ENCODE measurements at places on chromosomes 7 and 10.
A peak's percentile ranks its signal among the peaks of the same experiment; 100 is the strongest.

GRCh38 chr7:130208516-130208915 lies 856 bp downstream of the SSMEM1 start:
- no peak for DNase-seq

GRCh38 chr7:139358541-139359365 lies 941 bp upstream of the LUC7L2 start:
- DNase-seq: peak; percentile 72

DNA sequence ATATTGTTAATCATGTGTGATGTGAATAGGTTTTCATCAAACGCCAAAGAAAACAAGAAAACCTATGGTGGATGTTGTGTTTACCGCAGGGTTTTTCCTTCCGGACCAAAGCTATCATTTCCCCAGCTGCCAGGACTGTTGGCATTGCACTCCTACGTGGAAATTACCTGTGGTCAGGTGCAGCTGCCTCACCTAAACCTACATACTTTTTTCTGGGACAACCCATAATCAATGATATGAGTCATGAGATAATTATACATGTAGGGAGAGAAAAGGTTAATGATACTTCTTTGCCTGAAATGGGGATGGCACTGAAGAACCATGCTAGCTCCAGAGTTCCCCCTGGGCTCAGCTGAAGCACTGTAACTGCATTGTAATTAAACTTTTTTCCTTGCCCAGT lies 223.6 kb upstream of the SEMA3E start:
- DNase-seq: no peak

GRCh38 chr10:122446668-122447423 lies 7.6 kb upstream of the ARMS2 start:
- DNase-seq: peak; percentile 20

DNA sequence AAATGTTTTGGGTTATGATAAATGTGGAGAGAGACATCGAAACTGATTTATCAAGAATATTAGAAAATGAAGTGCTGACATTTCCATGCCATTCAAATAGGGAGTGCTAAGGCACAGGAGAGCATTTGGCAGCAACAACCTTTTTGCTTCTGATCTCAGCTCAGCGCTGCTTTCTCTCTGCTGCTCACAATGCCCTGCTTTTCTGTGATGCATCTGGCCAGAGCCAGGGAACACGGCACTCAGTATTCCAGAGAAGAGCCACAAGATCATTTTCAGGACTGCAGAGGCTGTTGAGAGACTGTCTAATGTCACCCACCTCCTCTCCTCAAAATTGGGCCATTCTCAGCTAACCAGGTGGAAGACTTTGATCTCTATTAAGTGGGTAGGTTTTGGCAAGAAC lies 28.1 kb downstream of the INSYN2A start:
- DNase-seq: no peak

DNA sequence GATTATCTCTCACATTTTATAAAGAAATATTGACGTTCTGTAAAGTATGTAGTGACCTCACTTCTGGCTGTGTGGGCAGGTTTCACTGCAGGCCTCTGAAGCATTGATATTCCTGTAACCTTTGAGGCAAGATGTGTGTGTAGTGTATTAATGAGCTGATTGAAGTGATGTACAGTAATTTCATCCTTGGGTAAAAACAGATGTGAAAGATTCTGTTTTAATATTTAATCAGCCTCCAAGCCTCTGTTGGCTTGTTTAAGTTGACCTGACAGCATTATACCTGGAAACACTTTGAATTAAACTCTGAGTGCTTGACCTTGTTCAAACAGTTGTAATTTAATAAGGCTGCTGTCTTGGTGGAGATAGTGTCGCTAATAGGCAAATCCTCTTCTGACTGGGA lies 74.9 kb downstream of the KAT6B start:
- DNase-seq: no peak

- no peak for DNase-seq
These were observed 93.7 kb downstream of the DGKI start for GRCh38 chr7:137753067-137753466.

DNA sequence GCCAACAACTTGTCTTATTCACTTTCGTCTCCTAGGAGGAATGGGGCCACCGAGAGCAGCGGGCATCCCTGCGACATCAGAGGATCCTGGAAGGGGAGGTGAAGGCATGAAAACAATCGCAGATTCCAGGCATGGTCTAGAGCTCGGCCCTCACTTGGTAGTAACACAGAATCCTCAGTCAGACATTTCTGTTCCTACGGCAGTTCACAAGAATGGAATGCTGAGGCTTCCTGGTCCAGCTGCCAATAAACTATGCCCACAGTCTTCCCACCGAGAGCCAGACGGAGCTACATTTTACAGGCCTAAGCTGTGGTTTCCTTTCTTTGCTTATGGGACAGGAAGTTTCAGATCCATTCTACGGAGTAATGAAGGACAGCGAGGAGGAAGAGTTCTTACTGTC lies 75.8 kb downstream of the OR13A1 start:
- no peak for DNase-seq

- DNase-seq: no peak
These were observed 18.9 kb downstream of the OPTN start for GRCh38 chr10:13118784-13119410.

DNA sequence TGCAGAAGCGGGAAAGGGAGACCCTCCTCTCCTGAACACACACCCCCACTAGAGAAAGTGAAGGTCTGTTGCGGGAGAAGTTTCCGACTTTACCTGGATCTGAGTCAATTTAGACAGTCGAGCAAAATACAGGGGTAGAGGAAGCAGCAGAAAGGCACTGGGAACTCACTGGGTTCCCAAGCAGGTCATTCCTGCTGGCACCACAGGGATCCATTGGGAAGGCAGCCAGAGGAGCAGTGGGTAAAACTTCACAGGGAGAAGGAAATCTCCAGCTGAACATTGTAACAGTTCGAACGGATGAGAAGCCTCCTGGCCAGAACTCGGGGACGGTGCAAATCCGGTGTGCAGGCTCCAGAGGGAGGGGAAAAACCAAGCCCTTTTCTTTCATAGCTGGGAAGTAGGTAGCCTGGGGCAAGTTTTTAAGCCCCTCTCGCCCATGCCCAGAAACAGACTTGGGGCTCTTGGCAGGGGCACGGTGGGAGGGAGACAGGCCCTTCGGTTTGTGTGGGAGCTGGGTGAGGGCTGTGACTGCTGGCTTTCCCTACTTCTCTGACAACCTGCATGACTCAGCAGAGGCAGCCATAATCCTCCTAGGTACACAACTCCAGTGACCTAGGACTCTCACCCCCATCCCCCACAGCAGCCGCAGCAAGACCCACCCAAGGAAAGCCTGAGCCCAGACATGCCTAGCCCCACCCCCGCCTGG lies 51.9 kb downstream of the DDC start:
- no peak for DNase-seq

GRCh38 chr7:41930538-41931262 lies 227.8 kb upstream of the INHBA start:
- peak; percentile 25 for DNase-seq

DNA sequence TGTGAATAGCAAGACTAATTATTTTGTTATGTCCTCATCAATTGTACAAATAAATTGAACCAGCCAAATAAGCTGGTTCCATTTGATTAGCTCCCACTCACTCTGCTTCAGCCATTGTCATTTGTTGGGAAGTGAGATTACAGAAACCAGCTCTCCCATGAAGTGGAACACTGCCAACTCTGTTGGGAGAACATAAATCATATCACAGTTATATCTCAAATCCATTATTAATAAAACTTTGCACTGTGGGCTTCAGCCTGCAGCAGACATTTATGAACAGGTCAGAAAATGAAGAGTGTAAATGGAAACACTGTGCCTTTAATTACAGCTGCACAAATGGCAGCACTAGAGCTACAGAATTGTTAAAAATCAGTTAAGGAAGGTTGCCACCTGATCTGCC lies 46.7 kb upstream of the TEX47 start:
- DNase-seq: no peak

DNA sequence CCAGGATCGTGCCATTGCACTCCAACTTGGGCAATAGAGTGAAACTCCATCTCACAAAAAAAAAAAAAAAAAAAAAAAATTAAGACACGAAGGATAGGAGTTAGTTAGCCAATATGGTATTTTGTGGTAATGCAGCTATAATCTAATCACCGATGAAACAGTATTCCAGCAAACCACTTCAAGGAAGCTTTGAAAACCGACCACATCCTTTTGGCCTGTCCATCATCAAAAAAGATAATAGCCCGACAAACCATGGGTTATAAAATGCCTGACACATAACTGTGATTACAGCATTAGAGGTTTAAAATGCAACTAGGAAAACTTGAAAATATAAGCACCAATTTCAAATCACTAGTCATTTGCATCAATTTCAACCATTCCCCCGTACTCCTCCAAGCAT lies 728.6 kb upstream of the C7orf33 start:
- no peak for DNase-seq

DNA sequence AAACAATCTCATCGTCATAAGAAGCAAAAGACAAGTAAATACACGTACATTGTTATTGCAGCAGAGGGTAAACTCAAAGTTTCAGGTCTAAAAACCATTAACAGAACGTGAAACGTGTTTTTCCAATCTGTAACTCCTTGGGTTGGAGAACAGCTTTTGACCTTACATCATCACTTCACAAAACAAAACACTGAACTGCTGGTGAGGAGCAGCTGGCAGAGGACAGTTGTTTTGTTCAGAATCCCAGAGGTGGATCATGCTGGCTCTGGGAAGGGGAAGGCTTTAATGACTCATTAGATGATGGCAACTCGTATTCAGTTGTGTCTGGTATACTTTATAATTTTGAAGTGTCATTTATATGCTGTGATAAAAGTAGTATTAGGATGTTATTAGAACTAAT lies 923.0 kb upstream of the CELF2 start:
- no peak for DNase-seq

GRCh38 chr7:81616951-81617350 lies 152.9 kb downstream of the HGF start:
- DNase-seq: no peak

DNA sequence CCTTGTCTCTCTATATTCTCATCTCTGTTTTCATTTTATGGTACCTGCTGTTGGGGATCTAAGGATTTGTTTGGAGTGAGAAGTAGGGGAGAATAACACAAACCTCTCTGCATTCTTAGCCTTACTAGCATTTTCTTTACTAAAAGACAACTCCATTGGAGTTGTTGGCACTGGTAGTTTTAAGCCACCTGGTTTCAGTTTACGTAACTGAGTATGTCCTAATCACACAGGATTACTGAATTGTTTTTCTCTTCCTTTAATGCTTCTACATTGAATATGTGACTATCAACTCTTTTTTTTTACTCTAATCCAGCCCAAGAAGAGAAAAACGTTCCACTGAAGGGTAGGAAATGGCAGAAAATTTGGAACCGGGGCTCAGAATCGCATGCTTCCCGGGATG lies 30.0 kb upstream of the TRIL start:
- DNase-seq: no peak

DNA sequence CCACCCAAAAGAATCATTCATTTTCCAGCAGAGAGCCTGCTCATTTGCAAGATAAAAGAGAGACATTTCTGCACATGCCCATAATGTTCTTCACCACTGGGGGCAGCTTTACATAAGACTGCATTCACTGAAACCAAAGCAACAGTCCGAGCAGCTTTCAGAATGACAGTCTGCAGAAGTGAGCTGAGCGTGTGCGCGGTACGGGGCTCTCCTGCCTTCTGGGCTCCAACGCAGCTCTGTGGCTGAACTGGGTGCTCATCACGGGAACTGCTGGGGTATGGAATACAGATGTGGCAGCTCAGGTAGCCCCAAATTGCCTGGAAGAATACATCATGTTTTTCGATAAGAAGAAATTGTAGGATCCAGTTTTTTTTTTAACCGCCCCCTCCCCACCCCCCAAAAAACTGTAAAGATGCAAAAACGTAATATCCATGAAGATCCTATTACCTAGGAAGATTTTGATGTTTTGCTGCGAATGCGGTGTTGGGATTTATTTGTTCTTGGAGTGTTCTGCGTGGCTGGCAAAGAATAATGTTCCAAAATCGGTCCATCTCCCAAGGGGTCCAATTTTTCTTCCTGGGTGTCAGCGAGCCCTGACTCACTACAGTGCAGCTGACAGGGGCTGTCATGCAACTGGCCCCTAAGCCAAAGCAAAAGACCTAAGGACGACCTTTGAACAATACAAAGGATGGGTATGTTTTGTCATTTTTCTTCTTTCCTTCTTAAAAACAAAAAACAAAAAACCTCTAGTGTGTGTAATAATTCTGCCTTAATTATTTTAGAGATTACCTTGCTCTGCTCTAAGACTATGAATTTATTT lies at the start of gene LRRTM3:
Gene LRRTM3 (plus strand): TSS at position 141 of the 820 bp plus-strand sequence.
- DNase-seq: peak; percentile 75

DNA sequence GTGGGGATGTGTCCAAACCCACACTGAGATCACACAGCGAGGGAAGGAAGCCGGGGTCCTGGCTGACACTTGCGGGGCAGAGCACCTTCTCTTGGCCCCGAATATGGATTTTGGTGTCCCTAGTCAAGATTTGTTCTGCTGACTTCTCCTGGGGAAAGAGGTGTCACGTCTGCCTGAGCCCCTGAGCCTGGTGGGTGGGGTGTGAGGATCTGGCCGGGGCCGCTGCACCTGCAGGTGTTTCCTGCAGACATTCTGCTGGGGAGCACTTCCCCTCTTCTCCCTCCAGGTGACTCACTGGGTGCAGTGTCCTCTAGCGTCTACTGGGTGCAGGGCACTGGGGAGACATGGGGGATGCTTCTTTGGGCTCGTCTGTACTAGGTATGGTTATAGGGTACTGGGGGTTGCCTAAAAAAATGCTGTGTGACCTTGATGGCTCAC lies 99.2 kb downstream of the GRK5 start:
- peak; percentile 81 for DNase-seq

GRCh38 chr10:17215782-17216122 lies 12.3 kb upstream of the VIM start:
- DNase-seq: no peak

DNA sequence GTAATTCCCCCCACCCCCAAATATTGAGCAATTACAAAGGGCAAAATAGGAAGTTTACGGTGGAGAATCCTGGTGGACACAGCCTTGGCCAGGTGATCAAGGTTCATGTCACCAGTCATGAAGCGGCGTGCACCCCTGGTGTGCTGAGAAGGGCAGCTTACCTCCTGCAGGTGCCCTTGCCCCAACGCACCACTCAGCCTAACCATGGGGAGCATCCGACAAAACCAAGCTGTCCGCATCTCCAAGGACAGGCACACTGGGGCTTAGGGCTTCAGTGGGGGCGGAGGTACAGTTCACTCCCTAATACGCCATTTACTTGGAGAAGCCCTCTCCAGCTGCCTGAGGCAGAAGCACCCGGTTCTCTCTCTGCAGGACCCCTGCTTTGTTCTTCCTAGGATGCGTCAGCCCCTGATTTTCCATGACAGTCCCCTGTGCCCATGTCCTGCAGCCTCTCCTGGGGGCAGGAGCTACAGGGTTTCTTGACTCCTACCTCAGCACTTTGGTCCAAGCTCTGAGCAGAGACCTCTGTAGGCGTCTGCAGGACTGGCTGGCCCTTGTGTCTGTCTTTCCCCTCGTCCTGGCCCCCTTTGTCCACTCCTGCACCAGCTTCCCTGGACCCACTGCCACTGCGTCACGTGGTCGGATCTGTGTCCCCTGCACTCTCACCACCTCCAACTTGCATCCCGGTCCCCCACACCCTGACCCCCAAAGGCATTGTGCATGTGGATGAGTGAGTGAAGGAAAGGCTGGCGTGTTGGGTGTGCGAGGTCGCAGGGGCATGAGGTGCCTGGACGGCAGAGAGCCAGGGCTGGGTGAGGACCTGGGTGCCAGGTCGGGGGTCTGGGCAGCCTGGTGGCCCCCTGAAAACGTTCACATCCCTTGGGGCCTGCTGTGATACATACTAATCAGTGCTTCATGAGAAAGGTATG lies 113.7 kb downstream of the LHPP start:
- no peak for DNase-seq

Data from NB4 (cell line).